ENCODE measurements at places on chromosomes 16 and 17.

DNA sequence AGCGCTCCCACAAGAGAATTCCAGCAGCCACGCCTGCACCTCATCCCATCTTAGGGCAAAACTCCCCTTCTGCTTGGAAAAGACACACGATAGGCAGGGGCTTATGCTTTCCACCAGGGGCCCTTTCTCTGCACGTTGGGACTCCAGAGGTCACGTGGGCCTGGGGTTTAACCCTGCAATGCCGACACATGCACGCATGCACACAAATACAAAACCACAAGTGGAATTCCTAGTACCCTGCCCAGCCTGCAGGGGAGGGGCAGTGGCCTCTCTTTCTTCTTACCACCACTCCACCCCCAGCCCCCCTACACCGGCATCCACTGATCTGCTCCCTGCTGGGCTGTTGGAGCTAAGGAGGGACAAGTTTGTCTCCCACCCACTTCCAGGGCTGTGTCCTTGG is 16.8 kb upstream of the CCDC182 start:
- no peak for DNase-seq

GRCh38 chr16:14606102-14606501 is 24.0 kb downstream of the PARN start:
- no peak for DNase-seq

DNA sequence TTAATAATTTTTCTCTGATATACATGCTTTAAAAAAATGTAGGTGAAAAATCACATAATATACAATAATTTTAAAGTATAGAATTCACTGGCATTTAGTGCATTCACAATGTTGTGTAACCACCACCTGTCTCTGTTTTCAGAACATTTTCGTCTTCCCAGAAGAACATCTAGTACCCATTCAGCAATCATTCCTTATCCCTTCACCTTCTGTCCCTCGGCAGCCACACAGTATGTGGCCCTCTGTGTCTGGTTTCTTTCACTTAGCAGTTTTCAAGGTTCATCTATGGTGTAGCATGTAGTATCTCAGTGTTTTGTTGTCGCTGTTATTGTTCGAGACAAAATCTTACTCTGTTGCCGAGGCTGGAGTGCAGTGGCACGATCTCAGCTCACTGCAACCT is 33.6 kb downstream of the PRPSAP2 start:
- no peak for DNase-seq

- no peak for DNase-seq
These were observed 93.5 kb downstream of the CRISPLD2 start for GRCh38 chr16:84913315-84913714.

DNA sequence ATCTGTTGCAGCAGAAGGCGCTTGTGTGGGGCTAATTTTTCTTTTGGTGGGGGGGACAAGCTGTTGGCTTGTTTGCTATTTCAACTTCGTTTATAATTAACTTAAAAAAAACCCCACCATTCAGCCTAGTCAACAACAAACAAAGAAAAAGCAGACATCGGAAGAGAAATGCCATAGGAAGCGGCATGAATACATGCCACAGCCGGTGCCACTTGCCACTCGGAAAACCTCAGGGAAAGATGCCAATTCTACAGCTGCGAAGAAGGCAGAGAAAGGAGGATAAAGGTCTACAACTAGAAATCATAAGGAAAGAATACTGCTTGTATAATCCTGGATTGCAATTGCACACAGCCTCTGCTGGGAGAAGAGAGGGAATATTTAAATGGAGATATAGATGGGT is 254.4 kb upstream of the PMFBP1 start:
- DNase-seq, result no peak

GRCh38 chr17:42527932-42528331 is 8.1 kb upstream of the NAGLU start:
- no peak for DNase-seq

GRCh38 chr17:68257934-68258333 is 10.1 kb downstream of the AMZ2 start:
- DNase-seq, result no peak

- DNase-seq, result no peak
These were observed 308.3 kb upstream of the CDH5 start for GRCh38 chr16:66058172-66058691.

DNA sequence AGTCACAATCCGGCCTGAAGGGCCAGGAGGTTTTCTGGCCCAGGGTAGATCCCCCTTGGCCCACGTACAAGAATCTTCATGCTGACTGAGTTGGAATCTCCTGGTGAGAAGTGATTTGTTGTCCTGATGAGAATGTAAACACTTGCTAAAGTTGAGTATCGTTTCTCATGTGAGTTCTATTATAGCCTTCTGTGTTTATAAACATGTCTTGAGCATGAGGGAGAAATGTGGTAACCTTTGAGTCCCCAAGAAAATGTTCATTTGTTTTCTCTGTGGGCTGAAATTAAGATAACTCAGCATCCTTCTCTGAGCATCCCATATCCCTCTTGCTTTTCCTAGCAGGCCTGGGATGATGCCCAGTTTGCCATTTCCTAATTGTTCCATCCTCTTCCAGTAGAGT is 204.8 kb downstream of the FTO start:
- no peak for DNase-seq

- DNase-seq, result peak; percentile 29
These were observed 52.3 kb downstream of the YWHAE start for GRCh38 chr17:1347589-1348323.

DNA sequence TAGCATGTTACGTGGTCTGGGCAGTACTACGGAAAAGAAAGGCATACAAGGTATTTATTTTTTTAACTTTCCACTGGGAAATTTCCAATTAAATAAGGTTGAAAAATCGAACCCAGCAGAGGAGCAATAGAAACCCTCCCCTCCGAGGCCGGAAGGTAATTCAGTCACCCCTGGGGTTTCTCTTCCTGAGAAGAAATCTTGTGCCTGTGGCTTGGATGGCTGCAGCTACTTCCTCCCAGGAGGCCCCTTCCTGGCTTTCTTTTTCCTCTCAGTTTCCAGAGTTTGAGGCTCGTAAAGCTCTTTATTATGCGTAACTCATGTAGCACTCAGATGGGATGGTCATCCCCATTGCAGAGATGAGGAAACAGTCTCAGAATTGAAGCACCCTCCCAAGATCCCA is 140.3 kb downstream of the ASIC2 start:
- no peak for DNase-seq

- DNase-seq, result no peak
These were observed 4.3 kb downstream of the UBE2G1 start for GRCh38 chr17:4362141-4362540.

- no peak for DNase-seq
These were observed 6.1 kb downstream of the THUMPD1 start for GRCh38 chr16:20735490-20735889.

DNA sequence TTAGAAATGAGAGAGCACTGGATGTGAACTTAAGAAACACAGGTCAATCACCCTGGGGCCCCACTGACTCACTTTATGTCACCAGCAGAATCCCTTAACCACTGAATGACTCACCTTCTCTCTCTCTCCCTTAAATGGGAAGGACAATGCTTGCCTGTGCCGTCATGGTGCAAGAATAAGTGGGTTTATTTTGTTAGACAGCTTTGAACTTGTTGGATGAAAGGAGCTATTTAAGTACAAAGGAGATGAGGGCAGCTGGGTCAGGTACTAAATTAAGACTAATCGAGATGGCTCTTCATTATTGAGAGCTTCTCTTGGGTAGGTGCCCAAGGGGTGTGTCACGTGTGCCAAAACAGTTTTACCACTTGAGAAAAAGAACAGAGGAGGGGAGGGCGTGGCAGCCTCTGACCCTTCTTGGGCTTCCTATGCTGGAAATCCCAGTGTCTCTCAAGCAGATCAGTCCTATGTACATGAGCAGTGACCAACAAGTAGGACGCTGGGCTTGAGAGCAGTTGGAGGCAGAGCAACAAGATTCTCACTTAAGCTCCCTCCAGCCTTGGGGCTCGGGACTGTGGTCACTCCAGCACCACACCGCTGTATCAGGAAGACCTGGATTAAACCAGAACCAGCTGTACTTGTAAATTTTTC is 6.7 kb upstream of the KRT31 start:
- peak; percentile 96 for DNase-seq

GRCh38 chr17:6752068-6752909 is 3.6 kb upstream of the XAF1 start:
- peak; percentile 99 for DNase-seq

- no peak for DNase-seq
These were observed 358.8 kb upstream of the CCL2 start for GRCh38 chr17:33896263-33896662.

DNA sequence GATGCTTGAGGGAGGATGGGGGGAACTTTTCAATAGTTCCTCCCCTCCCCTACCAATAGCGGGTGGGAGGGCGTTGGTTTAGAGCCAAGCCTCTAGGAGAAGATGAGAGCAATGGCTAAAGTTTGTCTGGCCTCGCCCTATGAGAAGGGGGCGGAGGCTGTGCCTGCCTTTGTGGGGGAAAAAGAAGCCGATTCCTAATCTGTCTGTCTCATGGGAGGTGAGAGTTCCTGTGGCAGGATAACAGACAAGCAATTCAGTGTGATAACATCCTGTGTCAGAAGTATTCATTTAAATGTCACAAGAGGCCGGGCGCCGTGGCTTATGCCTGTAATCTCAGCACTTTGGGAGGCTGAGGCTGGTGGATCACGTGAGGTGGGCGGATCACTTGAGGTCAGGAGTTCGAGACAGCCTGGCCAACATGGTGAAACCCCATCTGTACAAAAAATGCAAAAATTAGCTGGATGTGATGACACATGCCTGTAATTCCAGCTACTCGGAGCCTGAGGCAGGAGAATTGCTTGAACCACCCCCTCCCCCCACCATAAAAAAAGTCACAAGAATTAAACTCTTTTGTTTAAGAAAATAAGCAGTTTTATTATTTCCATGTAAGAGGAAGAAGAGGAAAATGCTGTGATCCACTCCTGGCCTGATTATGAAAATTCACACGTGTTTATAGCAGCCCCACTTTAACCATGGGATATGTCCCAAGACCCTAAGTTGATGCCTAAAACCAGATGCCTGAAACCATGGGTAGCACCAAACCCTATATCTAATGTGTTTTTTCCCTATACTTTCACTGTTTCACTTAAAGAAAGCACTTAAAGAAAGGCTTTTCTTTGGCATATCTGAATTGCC is 1.7 kb downstream of the SLFN5 start:
- peak; percentile 94 for DNase-seq

DNA sequence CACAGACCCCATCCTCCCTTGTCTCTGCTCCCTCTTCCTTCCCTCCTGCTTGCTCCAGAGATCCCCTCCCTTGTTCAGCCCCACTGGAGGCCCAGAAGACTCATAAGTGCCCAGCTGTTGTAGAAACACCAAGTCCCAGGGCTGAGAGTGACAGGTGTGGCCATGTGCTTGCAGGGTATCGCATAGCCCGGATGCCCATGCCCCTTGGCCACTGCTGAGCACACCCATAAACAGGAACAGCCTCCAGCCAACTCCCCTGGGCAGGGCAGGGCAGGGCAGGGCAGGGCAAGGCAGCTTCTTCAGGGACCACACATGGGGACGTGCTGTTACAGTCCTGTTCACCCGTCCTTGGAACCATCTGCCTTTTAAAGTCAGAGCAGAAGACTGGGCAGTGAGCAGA is 2.0 kb downstream of the CACNG1 start:
- DNase-seq, result peak; percentile 38

GRCh38 chr16:55154262-55154661 is 169.7 kb upstream of the IRX6 start:
- no peak for DNase-seq

GRCh38 chr16:4141604-4142003 is 25.4 kb upstream of the ADCY9 start:
- DNase-seq, result no peak

- peak; percentile 99 for DNase-seq
These were observed 4.6 kb downstream of the COL1A1 start for GRCh38 chr17:50196826-50197225.

DNA sequence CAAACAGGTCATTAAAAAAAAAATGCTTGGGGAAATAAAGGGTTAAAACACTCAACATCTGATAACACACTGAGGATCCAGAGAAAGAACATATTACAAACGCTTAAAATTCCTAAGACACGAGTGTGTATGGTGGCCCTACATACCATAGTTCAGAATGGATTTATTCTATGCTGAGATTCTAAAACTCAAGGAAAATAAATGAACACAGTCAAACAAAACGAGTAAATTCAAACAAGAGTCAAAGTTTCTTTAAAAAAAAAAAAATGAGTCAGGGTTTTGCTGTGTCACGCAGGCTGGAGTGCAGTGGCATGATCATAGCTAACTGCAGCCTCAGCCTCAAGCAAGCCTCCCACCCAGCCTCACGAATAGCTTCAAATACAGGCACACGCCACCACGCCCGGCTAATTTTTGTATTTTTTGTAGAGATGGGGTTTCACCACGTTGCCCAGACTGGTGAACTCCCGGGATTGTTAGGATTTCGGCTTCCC is 17.4 kb downstream of the CRK start:
- DNase-seq, result peak; percentile 53

DNA sequence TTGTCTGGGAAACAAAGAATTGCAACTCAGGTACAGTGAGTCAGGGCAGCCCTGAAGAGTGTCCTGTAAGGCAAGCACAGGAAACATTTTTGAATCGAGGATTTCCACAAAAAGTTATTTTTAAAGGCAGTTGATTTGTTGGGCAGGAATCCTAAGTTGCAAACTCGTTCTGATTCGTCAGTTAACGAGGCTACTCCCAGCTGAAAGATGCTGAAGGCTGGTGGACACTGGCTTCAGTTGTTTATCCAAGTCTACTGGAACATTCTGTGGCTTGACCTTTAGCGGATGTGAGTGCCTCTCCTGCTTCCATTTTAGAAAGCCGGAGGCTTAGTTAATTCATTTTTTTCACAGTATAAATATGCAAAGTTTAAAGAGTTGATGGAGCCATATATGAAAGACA is 84.2 kb downstream of the KCNJ12 start:
- DNase-seq, result peak; percentile 98

GRCh38 chr17:55582897-55583296 is 71.6 kb upstream of the SMIM36 start:
- DNase-seq, result no peak

- no peak for DNase-seq
These were observed 29.3 kb downstream of the ADCY7 start for GRCh38 chr16:50295541-50296132.

GRCh38 chr17:81929253-81930141 is 2.0 kb upstream of the MAFG start:
- no peak for DNase-seq

GRCh38 chr17:66073384-66073783 is 118.5 kb downstream of the CEP112 start:
- no peak for DNase-seq

GRCh38 chr17:48543854-48544348 is 1.0 kb downstream of the HOXB2 start:
- DNase-seq, result no peak

- DNase-seq, result peak; percentile 7
These were observed 431 bp downstream of the SLFN11 start for GRCh38 chr17:35372846-35373533.

GRCh38 chr16:70681382-70682238 is 4.2 kb downstream of the MTSS2 start:
- no peak for DNase-seq

GRCh38 chr16:30005341-30006094 is 5.3 kb downstream of the DOC2A start:
- DNase-seq, result peak; percentile 31

DNA sequence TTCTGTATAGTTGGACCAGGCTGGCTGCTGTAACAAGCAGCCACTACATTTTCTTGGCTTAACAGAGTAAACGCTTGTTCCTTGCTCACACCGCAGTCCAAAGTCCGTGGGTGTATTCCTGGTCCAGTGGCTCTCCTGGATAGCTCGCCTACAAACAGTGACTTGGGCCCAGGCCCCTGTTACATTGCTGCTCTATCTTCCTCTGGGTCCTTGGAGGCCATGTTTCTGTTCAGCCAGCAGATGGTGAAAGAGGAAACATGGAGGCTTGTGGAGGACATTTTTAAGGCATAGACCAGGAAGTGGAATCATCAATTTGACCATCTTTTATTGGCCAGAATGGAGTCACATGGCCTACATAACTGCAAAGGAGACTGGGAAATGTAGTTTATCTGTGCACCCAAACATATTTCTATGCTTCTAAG is 55.1 kb downstream of the ATP2C2 start:
- peak; percentile 51 for DNase-seq

Measured in LHCN-M2 (cell line).